Fibroblast of skin of left quadriceps (primary cell): ENCODE measurements at places on chromosomes 4 and X.

GRCh38 chr4:27094783-27095182 lies 234.1 kb downstream of the STIM2 start:
- no peak for DNase-seq

DNA sequence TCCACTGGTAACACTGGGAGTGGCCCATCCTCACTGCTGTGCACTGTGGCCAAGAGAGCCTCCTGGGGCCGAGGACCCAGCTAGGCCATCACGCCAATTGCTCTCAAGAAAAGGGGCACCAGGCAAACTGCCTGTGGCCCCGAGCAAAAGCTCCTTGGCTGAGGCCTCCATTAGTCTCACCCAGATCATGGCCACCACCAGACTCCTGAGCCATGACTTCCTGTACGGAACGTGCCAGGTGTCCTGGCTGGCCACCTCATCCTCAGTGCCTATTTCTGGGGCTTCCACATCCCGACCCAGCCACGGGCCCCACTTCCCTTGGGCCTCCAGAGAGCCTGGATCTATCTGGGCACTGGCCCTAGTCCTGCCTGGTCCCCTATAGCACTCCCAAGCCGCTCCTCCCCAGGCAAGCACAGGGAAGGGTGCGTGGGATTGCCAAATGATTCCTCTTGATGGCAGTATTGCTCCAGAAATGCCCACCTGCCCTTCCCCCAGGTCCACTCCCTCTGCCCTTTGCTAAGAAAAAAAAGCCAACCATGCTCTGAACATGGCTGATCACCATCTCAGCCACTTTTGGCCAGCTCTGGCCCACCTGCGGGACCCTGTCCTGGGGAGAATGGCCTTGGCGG lies 212.6 kb upstream of the AGTR2 start:
- no peak for DNase-seq

DNA sequence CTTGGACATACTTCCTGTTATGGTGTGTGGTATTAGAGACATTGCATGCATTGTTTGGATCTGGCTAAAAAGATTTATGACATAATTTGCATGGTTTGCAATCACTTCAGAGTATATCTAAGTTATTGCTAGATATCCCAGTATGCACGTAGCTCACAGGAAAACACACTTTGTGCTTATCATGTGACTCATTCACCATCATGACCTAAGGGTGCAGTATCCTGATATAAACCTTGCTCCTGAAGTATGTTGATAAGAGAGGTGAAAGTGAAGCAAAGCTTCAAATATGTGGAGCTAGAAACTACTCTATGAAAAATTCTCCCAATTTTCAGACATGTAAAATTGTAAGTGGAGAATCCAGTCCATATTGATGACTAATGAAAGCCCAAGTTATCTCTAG lies 46.9 kb upstream of the GRXCR1 start:
- DNase-seq: no peak

DNA sequence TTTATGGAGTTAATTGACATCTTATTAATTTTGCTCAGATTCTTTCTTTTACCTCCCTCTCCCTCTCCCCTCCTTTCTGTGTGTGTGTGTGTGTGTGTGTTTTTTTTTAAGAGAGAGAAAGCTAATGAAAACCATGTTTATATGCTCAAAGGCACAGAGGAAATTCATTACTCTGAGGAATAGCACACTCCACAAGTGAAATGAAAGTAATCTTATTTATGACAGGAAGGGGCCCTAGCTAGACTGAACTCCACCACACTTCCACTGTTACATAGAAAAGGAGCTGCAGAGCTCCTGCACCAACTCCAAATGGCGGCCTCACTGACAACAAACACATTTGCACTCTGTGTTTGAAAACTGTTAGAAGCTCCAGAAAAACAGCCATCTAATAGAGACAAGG lies 150.6 kb downstream of the RASL11B start:
- peak; percentile 77 for DNase-seq

GRCh38 chrX:109890300-109890699 lies 112.6 kb upstream of the TMEM164 start:
- DNase-seq: no peak

- peak; percentile 89 for DNase-seq
Observed at GRCh38 chr4:138053641-138054301, 188.4 kb downstream of the SLC7A11 start.

DNA sequence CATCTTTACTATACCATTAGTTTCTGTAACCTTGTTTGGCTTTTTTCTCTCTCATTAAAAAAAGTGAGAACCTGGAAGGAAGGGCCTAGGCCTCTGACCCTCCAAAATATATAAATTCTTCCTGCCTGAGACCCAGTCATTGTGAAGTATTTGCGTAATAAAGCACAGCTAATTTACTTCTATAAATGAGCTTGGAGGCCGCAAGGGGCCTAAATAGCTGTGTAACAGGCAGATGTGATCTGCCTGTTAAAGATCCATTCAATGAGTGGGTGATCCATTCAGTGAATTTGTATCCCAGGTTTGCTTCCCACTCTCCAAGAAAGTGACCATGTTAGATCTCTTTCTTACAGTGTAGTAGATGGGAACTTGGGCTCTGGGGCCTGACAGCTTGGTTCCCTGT lies 595 bp upstream of the PYURF start:
- no peak for DNase-seq

- DNase-seq: peak; percentile 53
Observed at GRCh38 chr4:145348291-145348690, 133.4 kb upstream of the SMAD1 start.

DNA sequence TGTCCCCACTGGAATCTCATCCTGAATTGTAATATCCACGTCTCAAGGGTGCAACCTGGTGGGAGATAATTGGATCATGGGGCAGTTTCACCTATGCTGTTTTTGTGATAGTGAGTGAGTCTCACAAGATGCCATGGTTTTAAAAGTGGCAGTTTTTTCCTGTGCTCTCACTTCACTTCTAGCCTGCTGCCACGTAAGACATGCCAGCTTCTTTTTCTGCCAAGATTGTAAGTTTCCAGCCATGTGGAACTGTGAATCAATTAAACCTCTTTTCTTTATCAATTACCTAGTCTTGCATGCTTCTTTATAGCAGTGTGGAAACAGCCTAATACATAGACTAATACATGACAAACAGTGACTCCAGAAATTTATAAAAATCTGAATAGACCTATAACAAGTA lies 1131.8 kb downstream of the PCDH7 start:
- DNase-seq: no peak

DNA sequence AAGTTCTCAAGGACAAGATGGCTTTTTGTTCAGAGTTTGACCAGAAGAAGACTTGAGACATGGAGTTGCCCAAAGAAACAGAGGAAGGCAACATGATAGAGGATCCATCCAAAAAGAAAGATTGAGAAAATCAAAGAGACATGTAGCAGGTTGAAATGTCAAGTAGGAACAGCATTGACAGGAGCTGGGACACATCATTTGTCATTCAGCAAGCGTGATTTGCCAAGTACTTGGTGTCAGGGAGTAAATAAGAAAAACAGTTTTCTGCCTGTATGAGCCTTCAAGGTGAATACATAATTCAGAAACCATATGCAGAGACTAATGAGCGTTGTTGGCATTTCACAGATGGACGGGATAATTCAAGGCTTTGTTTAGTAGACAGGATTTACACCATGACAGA lies 11.2 kb downstream of the SMIM31 start:
- no peak for DNase-seq

DNA sequence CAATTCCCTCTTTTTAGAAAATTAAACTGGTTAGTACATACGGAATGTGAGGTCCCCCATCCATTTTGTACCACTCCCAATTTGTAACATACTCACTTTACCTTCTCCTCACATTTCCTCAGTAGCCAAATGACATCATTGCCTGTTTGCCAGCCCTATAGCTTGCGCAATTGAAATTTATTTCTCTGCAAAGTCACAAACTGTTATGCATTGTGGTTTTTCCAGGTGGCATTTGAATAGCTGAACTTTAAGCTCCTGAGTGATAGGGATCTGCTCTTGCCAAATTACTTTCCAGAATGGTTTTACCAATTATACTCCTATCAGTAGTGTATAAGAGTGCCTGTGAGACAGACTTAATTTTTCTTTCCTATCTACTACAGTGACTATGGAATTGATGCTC lies 7.7 kb downstream of the COL4A5 start:
- no peak for DNase-seq

GRCh38 chr4:186900984-186901383 lies 177.3 kb upstream of the FAT1 start:
- no peak for DNase-seq

DNA sequence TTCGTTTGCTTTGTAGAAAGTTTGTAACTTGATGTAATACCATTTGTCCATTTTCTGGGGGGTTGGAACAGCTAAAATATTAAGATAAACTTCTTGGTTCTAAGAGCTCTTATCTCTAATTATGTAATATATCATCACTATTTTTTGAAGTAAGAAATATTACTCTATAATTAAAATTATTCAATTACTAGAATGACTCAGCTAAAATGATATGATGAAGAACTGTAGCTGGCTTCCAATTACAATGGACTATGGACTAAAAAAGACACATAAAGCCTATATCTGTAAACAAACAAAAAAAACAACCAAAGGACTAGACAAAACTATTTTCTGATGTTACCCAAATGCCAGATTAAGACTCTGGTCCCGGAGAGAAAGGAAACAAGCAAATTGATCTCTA lies 569.4 kb downstream of the PCDH18 start:
- DNase-seq: no peak

DNA sequence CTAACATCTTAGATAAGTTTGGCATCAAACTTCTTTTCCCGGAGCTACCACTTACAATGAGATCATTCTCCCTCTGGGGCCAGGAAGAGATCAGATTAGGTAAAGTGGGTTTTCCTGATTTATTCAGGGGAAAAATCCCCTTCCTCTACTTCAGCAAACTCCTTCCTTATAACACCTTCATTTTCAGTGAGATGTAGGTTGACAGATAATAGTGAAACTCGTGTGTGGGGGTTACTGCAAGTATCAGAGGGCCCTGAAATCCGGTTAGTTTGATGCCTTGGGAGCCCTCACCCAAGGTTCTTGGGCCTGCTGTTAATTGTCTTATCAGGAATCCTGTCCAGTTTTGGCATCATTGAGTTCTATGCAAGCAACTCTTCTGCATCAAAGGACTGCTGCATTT lies 10.8 kb downstream of the FTHL17 start:
- DNase-seq: no peak

DNA sequence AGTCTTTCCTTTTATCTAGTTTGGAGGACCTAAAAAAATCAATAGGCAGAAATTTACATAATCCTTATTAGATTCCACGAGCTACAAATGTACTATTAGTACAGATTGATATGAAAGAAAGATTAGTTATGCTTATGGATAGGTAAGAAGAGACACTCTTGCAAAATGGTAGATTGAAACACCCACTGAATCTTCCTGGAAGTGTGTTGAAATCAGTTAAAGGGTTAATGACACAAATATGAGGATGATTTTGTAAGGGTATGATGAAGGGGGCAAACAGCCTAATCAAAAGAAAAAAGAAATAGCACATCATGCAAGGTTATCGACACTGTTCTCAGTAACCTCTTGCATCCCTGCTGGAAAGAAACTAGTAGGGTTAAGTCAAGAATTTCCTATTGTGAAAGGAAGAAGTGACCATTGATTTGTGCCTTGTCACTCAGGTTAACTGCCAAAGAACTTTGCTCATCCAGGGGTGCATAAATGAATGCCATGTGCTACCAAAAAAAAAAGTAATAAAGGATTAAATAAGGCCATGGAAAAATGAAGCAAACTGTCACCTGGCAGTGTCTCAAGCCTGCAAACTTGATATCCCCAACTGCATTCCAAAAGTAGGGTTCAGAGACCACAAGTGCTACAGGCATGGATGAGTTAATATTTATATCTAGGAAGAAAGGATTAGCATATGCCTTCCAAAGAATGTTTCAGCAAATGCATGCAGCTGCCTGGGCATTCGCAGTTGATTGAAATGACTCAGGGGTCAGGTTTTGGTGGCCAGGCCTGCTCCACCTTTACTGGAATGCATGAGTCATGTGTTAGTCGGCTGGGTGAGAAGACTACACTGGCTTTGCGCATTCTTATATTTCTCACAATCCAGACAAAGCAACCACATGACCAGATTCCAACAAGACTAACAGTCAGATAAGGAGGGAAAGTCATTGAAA lies 78.3 kb upstream of the ATXN3L start:
- peak; percentile 98 for DNase-seq

DNA sequence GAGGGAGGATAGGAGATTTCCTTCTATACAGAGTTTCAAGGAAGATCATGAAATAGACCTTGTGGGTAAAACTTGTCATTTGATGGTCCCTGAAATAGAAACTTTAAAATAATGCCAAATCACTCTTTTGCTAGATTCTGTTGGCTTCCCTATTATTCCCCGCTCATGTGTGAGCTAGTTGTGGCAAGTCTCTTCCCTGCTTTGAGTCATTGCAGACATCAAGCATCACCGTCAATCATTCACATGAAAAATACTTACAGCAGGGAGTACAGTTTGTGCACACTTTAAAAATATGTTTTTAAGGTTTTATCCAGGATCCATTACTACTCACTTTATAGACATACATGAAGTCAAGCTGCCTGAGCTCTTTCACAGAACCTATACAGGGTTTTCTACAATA lies 35.2 kb upstream of the INPP4B start:
- no peak for DNase-seq

- DNase-seq: no peak
Observed at GRCh38 chrX:134236626-134237614, at the start of gene CCDC160. TSS of gene CCDC160 (plus strand) at chrX:134237182. CDS start at chrX:134244801, 7,619 bp downstream.

GRCh38 chr4:26362745-26363439 lies 42.1 kb downstream of the RBPJ start:
- no peak for DNase-seq

GRCh38 chr4:105389167-105389566 lies 84.7 kb downstream of the PPA2 start:
- no peak for DNase-seq

GRCh38 chrX:108020631-108021030 lies 24.2 kb upstream of the VSIG1 start:
- no peak for DNase-seq

DNA sequence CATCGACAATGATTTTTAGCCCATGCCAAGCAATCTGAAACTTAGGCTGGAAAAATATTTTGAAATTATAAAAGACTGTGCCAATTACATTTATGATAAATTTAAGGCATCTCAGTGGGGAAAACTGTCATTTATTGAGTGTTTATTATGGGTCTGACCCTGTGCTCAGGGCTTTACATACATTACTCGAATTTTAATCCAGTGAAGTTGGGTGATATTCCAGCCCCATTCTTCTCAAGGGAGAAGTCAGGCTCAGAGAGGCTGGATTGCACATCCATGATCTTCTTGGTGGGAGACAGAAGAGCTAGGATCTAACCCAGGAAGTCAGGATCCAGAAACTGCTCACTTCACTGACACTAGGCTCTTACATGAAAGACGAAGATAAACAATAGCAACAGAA lies 260.8 kb downstream of the QDPR start:
- no peak for DNase-seq

- no peak for DNase-seq
Observed at GRCh38 chr4:186192066-186192612, 772 bp downstream of the CYP4V2 start.
